ENCODE measurements at places on chromosomes 5 and 9.

- DNase-seq: no peak
These were observed 155.6 kb downstream of the ARHGAP26 start for GRCh38 chr5:142925795-142926194.

- DNase-seq: no peak
These were observed 112.7 kb upstream of the NREP start for GRCh38 chr5:111869681-111870080.

GRCh38 chr5:79193643-79194042 is 42.3 kb upstream of the JMY start:
- no peak for DNase-seq

DNA sequence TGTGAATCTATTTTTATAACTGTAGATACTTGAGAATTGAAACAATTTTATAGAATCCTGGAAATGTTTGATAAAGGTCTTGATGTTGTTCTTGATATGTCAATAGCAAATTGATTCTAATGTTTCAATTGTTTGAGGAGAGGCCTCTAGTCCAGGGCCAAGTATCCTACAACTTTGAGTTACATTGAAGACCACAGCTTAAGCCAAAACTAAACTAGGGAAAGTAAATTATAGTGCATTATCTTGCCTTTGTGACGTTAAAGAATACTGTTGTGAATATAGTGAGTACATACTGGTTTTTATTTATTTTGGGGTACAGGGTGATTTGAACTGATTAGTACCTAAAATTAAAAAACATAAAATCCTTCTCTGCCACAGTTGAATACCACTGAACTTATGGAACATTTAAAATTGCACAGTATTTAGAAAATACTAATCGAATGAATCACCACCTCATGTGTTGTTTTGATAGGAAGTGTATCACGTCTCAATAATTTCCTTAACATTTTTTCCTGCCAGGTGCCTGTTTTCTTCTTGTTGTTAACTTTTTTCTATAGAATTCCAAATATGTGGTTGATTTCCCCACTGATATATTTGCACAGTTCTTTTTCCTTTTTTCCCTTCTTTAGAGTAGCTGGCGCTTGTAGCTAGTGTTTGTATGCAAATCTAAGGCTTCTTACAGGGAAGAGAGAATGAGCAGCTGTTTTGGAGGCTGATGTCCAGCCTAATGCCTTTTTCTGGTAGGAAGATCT is 12.5 kb downstream of the ARHGEF28 start:
- DNase-seq: no peak

All from SK-MEL-5 (cell line).